ENCODE measurements at places on chromosomes 11 and 22.

DNA sequence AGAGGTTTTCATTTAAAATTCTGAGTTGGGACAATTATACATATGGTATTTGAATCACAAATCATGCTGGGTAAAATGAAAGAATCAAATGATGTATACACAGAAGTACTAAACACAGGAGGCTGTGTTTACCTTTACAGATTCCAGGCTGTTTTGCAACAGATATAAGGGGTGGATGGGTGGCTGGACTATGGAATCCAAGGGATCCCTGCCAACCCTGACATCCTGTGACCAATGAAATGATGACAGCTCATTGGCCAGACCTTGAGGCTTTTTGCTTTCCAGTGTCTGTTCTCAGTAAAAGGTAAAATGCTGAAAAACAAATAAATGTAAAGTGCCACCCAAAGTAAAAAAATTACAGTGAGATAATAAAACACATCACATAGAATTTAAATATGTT lies 3.3 kb upstream of the DDI1 start:
- no peak for DNase-seq

GRCh38 chr11:120882175-120882574 lies 141.7 kb upstream of the TBCEL start:
- no peak for DNase-seq

DNA sequence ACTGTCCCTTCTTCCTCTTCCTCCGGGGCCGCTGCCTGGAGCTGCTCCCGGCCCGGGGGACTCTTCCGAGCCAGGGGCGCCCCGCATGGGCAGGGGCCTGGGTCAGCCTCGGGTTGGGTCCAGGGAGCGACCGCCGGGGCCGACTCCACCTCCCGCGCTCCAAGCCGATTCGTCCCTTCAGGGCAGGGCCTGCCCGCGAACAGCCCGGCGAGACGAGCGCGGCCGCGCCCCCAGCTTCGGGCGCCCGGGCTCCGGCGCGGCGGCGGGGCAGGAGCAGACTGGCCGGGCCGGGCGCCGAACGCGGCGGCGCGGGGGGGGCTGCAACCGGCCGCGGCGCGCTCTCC lies at the start of gene LARGE1:
Gene LARGE1, minus strand, starts transcription at position 280 of the 344 bp plus-strand sequence.
- DNase-seq: no peak

- DNase-seq: no peak
These were observed 2.4 kb downstream of the NCR3LG1 start for GRCh38 chr11:17353821-17354600.

- no peak for DNase-seq
These were observed 81.6 kb downstream of the CCDC81 start for GRCh38 chr11:86456075-86456939.

GRCh38 chr11:78069465-78069864 lies 5.8 kb downstream of the THRSP start:
- no peak for DNase-seq

DNA sequence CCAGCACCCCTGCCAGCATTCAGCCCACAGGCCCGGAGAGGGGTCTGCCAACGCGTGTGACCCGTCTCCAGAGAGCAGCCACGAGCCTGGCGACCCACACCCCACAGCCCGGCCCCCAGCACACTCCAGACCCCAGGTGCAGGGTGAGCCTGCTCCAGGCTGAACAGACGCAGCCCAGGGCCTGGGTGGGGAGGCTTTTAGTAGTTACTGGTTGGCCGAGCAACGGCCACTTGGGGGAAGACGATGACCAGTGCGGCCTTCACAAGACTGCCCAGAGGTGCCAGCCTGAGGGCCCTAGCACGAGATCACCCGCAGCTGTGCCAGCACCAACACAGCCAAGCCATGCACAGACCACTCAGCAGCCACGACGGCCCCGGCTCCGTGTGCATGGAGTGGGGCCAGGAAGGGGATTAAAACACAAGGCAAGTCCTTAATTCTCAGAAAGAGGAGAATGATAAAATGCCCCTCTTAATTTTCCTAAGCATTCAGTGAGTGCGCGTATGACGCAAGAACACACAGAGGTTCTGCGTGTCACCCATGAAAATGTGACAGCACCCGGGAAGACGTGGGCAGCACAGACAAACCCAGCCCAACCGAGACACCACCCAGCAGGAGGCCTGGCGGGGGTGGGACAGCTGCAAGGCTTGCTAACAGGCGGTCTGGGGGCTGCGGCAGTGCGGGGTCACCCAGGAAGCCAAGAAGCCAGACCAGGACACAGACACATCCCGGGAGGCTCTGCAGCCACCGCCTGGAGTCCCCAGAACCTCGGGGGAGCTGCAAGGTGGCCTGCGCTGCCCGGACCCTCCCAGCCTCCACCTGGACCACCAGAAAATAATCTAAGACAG lies 47.6 kb downstream of the BRD1 start:
- no peak for DNase-seq
